ENCODE measurements at places on chromosomes 1 and 21.

DNA sequence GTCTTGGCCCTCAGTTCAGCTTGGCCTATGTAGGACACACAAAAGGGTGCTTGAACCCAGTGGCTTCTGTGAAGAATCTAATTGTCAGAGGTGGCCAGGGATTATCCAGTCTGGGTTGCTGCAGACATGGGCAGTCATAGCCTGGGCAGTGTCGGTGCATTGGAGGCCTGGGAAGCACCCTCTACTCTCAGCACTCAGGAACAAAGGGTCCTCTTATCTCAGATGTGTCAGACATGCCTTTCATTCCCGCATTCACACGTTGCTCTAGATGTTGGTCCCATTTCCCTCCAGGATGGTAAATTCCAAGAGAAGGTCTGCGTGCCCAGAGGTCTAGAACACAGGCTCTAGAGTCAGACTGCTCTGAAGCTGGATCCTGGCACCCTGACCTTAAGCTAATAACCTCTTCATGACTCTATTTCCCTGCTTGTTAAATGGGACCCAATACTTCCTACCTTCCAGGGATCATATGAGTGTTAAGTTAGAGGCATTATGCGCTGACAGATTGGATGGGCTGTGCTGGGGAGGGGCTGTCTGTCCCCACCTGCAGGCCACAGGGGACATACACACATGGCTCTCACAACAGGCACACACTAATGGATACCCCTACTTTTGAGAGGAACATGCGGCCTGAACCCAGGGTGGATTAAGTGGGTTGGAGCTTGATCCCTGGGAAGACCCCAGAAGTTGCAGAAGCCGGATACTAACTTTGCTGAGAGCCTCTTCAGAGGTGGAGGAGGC, 16.5 kb upstream of the EDN2 start:
- DNase-seq: peak; percentile 91

DNA sequence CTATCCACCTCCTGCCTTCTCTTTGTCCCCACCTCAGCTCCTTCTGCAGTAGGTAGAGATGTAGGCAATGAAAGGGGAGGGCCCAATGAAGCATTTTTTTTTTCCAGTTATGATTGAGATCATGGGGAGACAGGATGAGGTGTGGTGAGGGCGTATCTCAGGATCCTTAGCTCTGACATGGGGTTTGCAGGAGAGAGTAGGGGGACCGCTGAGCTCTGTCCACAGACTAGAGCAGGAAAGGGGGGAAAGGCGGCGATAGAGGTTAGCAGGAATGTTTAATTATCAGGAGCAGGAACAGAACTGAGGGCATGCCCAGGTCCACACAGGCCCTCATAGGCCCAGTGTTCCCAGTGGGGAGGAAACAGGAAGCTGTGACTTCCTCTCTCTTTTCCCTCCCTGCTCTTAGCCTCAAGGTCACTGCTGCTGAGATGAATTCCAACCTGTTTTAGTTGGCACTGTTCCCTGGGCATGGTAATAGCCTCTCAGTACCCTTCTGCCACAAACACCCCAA, 901 bp upstream of the RXFP4 start:
- peak; percentile 81 for DNase-seq

DNA sequence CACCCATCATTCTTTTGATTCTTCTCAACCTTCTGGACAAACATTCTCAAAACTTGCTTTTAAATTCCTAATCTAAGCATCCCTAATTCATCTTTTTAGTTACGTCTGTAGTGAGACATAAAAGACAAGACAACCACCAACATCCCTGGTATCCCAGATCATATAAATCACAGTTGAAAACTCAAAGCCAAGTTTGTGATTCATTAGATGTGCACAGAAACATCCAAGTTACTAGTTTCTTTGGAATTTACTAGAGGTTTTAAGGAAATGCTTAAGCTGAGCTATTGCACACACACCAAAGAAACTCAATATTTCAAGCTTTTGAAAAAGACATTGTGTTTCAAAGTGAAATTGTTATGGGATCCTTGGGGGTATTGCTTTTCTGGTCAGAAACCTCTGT, 47.6 kb downstream of the ATP6V1G3 start:
- no peak for DNase-seq

GRCh38 chr1:118650107-118650807, 337.9 kb downstream of the TBX15 start:
- no peak for DNase-seq

GRCh38 chr1:159207080-159207479, 2.4 kb downstream of the ACKR1 start:
- DNase-seq: no peak

DNA sequence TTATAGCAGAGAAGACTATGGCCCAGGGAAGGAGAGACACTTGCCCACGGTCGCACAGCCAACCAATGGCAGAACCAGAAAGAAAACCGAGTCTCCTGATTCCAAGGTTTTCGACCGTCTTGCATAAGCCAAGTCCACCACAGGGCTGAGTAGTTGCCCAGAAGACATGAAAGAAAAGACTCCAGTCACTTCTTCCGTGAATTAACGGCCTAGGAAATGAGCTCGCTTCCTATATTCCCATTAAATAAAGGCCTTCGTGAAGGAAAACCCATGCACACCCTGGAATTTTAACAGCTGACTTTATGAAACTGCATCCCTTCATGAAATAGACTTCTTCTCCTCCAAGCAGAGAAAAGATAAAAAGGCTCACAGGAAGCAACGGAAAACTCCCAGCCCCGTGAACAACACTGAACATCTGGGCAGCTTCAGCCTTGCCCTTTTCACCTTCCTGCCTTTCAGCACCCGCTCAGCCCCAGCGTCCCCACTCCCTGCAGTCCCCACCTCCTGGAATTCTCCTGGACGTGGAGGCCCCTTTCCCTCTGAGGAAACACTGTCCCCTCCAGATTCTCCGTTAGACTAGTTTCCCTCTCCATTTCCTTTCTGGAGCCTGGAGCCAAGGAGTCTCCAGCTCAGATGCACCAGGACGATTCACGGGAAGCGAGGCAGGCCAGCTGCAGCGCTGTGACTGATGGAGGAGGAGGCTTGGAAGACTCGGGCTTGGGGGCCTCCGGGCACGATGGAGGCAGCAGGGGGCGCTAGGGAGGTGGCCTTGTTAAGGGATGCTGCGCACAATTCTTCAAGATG, 2.7 kb upstream of the MYOC start:
- DNase-seq: no peak

GRCh38 chr1:246803373-246803772, 79.2 kb downstream of the SCCPDH start:
- no peak for DNase-seq

DNA sequence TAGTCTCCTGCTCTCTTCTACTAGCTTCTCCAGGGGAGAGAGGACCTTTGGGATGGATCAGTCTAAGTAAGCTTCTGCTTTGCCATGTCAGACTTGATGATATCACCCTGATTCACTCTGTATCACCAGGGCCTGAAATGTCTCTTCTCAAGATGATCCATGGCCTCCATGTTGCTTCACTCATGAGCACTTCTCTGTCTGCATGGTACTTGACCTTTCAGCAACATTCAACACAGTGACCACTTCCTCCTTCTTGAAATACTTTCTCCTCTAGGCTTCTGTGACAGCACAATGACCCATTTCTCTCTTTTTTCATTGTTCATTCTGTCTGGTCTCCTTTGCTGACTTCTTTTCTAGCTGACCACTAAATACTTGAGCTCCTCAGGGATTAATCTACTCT, 35.3 kb upstream of the NGF start:
- no peak for DNase-seq

GRCh38 chr1:115492880-115493279, 148.9 kb upstream of the VANGL1 start:
- DNase-seq: no peak

GRCh38 chr1:8481650-8482380, 163.9 kb downstream of the SLC45A1 start:
- no peak for DNase-seq

- no peak for DNase-seq
These were observed 396.7 kb downstream of the PTPRU start for GRCh38 chr1:29632806-29633615.

DNA sequence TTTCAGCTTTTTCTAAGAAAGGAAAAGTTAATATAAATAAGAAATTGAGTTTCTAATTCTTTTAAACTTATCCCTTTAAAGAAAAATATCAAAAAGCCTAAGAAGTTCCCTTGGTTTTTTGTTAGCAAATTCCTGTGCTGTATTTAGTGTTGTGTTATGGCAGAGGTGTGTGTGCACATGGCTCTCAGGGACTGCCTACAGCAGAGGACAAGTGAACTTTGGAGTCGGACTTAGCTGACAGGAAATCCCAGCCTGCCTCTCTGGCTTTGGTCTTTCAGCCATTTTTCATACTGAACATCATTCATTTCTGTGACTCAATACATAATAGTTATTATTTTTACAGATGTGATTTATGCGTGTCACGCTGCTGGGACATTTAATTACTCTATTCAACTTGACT, 149.6 kb downstream of the FMN2 start:
- no peak for DNase-seq

DNA sequence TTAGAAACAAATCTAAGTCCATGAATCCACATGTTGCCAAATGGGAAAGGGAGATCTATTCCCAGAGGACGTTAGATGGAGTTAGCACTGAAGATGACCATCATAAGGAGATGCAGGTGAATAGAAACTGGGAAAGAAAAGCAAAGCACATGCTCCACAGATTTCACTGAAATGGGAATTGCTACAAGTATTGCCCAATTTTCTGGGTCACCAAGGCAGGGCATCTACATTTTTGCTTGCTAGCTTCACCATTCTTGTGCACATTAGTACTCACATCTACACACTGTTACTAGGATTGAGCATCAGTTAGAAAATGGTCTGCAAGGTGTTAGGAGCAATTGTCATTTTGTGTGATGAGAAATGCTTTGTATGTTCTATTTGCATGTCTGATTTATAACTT, 99.1 kb downstream of the JAK1 start:
- no peak for DNase-seq

- DNase-seq: no peak
These were observed 35.0 kb downstream of the MYSM1 start for GRCh38 chr1:58664881-58665280.

GRCh38 chr1:20508411-20508771, 440 bp upstream of the MUL1 start:
- DNase-seq: no peak

GRCh38 chr1:238675221-238675620, 711.1 kb upstream of the CHRM3 start:
- DNase-seq: no peak

GRCh38 chr1:175678471-175678870, 64.9 kb downstream of the TNR start:
- no peak for DNase-seq

- DNase-seq: no peak
These were observed 6.8 kb upstream of the ADAM15 start for GRCh38 chr1:155044365-155044764.

GRCh38 chr1:169574336-169574735, 11.9 kb downstream of the F5 start:
- no peak for DNase-seq

- DNase-seq: no peak
These were observed 54.9 kb downstream of the KCNK1 start for GRCh38 chr1:233668725-233669294.

GRCh38 chr1:100358210-100358609, 5.9 kb downstream of the CDC14A start:
- no peak for DNase-seq

- no peak for DNase-seq
These were observed 113.1 kb downstream of the PCP4 start for GRCh38 chr21:39980241-39980820.

DNA sequence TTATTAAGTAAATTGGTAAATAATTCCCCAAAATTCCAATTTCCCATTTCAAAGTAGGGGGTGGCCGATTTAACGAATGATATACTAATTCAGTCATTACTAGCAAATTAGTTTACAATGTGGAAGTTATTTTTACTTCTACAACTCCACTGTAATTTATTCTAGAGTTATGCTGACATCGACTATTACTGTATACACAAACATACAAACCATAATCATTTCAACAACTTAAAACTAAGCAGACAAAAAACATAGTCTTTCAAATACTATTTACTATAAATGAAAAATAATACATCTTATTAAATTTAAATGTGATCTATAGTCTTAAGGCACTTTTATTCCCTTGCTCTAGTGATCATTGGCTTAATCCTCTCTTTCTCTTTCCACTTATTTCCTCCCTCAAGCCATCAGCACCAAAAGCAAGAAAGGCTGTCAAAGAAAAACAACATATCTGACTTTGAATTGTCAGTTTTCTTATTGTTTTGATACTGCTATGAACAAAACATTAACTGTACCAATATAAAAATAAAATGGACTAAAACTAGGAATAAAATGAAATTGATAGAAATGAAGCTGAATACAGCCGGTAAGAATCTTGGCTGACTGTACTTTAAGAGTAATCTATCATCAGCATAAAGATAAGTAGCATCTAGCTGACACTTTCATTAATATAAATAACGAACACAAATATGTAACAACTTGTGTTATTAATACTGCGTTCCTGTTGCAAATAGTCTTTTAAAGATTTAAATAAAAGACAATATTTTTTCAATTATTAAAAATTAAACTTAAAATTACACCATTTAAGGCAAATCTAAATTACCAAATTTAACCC, 4.1 kb downstream of the CDC42BPA start:
- no peak for DNase-seq

GRCh38 chr1:157751283-157751682, 25.6 kb downstream of the FCRL2 start:
- DNase-seq: no peak

DNA sequence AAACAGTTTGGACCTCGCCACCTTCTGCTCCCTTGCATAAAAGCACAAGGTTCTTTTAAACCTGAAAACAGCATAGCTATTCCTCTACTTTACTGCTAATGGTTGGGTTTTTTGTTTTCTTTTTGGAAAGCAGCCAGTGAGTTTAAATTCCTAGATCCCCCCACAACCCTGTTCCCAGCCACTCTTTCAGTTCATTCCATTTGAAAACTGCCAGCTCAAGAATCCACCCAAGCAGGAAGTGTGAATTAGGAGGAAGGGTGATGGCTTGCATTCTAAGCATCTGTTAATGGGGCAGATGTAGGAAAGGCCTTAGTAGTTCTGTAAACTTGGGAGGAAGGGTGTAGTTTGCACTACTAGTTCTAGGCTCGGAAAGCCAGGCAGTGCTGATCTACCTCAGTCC, 172.9 kb upstream of the HOOK1 start:
- no peak for DNase-seq

DNA sequence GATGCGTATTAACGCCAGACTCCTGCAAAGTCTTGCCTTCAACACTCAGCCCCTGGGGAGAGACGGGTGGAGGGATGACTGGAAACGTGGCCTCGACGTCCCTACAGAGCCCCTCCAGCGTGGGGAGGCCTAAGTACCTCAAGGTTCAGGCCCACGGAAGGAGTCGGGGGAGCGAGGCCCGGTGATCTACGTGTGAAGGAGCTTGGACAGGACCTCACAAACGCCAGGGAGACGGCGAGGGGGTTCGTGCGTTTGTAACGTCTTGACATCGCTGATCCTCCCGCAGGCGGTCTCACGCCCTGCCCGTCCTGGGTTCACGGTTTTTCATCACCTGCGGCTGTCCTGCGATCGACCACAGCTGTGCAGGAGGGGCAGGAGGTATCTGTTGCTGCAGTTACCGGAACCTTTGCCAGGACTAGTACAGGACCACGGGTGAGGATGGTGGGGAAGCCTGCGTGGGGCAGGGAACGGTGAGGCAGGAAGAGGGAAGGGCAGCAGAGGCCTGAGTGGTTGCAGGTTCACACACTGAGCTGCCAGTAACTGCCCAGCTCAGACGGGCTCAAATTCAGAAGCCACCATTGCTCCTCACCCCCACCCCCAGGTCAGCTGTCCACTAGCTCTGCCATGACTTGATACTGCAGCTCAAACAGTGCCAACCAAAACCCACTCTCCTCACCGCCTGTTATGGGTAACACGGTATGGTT, 889 bp upstream of the CCNL2 start:
- no peak for DNase-seq

GRCh38 chr21:34668803-34669148, at the start of gene CLIC6:
Gene CLIC6, plus strand, starts transcription at chr21:34668994. Its CDS starts 395 bp downstream, at chr21:34669389.
- DNase-seq: no peak

Measured in SW480 (cell line).